HCT116 (cell line): ENCODE measurements at places on chromosomes 5 and 9. TPM values are rescaled to one million over a fixed set of nuclear protein-coding genes. Genes with fewer than 3 reads are reported as not detected.
A peak's percentile ranks its signal among the peaks of the same experiment; 100 is the strongest.

GRCh38 chr5:59416451-59416850 lies 477.1 kb downstream of the PDE4D start:
- no peak for DNase-seq

DNA sequence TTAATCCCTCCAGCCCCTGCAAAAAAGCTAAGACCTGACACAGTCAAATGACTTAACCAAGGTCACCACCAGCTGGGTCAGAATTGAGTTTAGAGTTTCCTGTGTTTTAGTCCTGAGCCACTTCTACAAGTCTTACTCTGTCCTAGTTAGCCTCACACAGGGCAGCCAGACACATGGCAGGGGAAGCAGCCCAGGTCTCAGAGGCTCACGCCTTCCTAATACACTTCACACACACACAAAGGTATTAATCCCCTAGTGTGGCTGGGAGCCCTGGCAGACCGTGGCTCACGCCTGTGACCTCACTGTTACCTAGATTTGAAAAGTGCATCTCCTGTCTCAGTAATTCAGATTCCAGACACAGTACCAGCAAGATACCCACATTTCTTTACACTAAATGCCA lies 77.4 kb upstream of the WWC1 start:
- no peak for DNase-seq

DNA sequence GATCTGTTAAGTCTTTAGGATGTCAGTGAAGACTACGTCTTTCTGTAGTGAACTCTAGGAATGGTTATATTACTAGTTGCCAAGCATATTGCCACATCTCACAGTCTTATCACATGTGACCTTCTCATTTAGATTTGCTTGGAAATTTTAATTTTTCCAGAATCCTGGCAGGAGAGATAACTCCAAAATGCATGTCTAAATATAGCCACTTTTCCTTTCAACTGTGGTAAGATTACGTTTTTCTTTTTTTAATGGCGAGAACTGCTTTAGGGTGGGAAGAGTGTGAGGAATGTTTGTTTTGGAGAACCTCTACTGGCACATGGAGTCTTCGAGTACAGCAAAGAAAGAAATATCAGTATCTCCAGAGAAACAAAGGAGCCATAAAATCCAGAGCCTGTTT lies 91.7 kb upstream of the ADAMTSL1 start:
- no peak for DNase-seq

DNA sequence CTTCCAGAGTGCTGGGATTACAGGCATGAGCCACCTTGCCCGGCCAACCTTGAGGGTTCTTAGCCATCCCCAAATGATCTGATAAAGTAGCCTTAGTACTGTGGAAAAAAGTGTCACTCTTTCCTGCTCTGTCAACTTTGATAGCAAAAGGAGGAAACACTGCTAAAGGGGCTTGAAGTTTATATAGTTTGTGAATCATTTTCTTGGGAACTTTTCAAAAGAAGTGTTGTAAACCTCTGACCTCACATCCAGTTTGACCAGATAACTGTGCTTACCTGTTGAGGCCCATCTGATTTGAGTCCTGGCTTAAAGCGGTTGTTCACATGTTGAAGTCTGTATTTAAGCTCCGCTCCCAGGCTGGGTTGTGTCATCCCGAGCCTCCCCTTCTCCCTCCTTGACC lies 303.3 kb downstream of the DOCK8 start:
- no peak for DNase-seq

- DNase-seq: peak; percentile 31
Measured at GRCh38 chr9:135864447-135865049, 42.8 kb downstream of the CAMSAP1 start.

- DNase-seq: no peak
Measured at GRCh38 chr9:124960409-124960752, 19.5 kb upstream of the GOLGA1 start.

Gene HTR1A
- total RNA-seq: not detected

Gene PPP3R2
- total RNA-seq: not detected

DNA sequence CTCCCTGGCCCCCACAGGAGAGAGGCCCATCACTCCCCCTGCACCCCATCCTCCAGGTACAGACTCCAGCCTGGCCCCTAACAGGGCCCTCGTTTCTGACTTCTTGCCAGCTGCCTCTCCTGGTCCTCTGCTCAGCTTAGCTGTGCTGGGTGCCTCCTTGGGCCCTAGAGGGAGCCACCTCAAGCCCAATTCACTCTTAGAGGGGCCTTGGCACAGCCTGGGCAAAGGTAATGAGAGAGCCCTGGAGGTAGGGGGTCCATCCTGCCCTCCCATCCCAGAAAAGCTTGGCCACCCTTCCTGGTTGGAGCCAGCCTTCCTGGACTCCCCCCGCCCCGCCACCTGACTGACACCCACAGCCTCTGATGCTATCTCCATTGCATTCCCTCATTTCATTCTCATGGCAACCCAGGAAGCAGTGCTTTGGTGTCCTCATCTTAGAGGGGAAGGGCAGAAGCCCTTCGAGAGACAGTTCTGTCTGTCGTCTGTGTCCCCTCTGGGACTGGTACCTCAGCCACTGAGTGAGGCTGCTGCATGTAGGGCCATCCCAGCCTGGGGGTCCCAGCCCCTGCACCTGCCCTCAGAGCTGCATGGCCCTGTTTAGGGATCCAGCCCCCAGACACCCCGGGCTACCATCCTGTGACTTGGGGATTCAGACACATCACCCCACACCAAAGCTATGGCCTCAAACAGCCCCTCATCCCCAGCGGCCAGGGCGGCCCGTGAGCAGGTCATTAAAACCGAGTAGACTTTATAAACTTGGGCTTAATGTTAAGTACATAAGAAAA lies 95.5 kb downstream of the BARX1 start:
- DNase-seq: no peak

DNA sequence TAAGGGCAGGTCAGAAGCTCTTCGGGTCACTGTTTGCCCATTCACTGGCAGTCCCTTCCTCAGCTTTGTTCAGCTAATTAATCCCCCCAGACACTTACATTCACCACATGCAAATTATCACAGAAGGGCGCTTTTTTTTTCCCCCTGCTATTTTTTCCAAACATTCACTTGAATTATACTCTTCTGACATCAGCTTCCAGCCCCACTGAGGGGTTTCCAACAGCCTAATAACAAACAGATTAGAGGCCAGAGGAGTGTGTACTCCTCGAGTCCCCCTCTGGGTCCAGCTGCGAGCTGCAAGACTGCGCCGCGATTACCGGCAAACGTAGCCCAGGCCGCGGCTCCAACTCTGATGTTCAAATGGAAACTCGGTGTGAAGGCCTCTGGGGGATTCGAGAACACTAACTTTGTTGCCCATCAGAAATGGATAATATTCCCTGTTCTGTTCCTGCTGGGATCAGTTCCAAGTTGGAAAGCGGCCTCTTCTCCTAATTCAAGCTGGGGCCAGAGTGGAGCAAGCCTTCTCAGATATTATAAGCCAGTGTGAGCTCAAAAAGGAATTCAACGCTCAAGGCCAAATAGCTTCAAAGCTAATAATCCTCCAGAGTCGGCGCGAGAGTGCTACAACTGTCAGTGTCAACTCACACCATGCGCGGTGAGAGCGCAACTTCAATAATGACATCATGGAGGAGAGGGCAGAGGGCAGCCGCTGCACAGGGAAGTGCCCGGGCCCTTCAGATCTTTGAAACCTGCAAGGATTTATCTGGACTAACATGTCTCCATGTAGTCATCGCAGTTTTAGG lies 560.8 kb downstream of the BNC2 start:
- DNase-seq: no peak

GRCh38 chr5:15664961-15665360 lies 165.0 kb downstream of the FBXL7 start:
- DNase-seq: no peak

Gene FBP2
- total RNA-seq: not detected

- DNase-seq: no peak
Measured at GRCh38 chr9:114989600-114990410, 59.4 kb upstream of the TNFSF8 start.

- DNase-seq: no peak
Measured at GRCh38 chr5:118752969-118753368, 235.4 kb downstream of the DTWD2 start.

DNA sequence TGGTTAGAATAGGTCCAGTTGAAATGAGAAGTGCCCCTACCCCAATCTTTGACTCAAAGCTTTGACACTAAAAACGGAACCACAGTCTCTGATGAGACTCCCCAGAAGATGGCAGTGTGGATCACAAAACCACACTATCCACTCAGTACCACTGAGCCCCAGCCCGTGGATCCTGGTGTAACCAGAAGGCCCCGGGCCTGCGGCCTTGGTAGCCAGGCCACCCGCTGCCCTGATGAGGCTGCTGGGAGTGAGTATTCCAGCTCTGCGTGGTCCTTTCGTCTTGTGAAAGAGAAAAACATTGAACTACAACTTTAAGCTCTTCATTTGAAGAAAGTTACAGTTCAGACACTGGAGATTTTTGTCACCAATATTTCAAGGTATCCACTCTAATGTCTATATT lies 42.2 kb upstream of the FBP1 start:
- DNase-seq: peak; percentile 54

GRCh38 chr5:129063483-129064113 lies 31.0 kb upstream of the ISOC1 start:
- DNase-seq: no peak

DNA sequence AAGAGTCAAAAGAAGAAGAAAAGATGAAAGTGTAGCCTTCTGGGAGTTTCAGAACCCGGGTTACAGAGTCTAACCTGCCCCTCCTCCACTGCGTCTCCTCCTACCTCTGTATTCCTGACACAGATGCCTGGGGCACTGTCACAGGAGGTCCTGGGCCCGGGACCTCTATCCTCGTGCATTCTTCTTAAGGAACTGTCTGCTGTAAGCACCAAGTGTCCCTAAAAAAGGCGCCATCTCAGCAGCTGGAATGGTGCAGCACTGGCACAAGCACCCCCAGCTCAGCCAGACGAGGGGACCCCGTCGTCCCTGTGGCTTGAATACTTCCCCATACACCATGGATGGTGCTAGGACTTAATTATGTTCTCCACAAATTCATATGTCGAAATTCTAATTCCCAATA lies 35.8 kb upstream of the MVB12B start:
- DNase-seq: no peak

Gene MEGF10
- total RNA-seq: 0.02 TPM

DNA sequence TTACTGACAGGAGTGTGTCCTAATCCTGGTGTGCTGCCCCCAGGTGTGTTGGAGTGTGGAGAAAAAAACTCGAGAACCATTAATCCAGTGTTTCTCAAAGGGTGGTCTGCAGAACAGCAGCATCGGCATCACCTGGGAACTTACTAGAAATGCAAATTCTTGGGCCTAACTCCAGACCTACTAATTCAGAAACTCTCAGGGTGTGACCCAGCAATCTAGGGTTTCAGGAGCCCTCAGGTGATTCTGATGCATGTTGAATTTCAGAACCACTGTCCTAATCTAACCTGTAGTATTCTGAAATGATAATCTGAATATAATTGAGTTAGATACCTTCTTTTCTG lies 30.0 kb upstream of the IL6ST start:
- DNase-seq: no peak

DNA sequence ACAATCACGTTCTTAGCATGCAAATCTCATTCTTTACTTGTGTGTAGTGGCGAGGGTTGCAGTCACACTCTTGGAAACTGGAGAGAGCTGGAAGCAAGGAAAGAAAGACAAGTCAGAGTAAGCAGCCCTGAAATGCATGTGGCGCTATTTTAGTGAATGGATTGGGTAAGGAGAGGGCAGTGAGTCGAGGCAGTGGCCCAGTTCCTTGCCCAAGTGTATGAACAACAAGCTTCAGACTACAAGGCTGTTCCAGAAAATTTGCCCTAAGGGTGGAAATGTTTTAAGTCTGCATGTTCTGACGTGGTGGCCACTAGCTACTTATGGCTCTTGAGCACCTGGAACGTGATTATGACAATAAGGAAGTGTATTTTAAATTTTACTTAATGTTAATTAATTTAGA lies 59.4 kb upstream of the PTPN3 start:
- DNase-seq: no peak

Gene NCBP1
- total RNA-seq: 32.9 TPM

DNA sequence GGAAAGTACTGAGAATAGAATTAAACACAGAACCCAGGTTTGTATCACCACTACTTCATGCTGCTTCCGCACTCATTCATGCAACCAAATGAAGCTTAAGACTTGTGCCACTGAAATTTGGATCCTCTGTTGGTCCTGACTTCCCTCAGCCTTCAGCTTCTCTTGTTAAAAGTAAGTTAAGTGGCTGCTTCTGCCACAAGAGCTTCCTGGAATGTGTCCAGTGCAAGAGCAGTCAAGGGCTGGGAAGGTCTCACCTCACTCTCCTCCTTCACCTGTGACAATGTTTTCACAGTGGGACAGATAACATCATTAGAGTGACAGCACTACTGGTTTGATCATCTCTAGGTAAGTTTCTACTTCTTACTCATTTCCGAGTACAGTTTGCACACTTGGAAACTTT lies 7.9 kb downstream of the SNCAIP start:
- no peak for DNase-seq

GRCh38 chr9:133443982-133444381 lies 15.8 kb upstream of the CACFD1 start:
- no peak for DNase-seq

Gene ZNF366
- total RNA-seq: not detected

GRCh38 chr5:94969174-94969573 lies 315.7 kb downstream of the MCTP1 start:
- DNase-seq: peak; percentile 28

GRCh38 chr9:4297151-4297785 lies 2.6 kb downstream of the GLIS3 start:
- DNase-seq: peak; percentile 79
